ENCODE measurements at places on chromosomes 4 and X.

- DNase-seq, result no peak
Measured at GRCh38 chrX:17375637-17376430, 834 bp downstream of the NHS start.

GRCh38 chrX:54213603-54214002 is 30.5 kb upstream of the FAM120C start:
- DNase-seq, result no peak

GRCh38 chr4:169744601-169745000 is 13.1 kb downstream of the HPF1 start:
- DNase-seq, result no peak

GRCh38 chr4:98688411-98689290 is 30.2 kb upstream of the TSPAN5 start:
- peak; percentile 12 for DNase-seq

- no peak for DNase-seq
Measured at GRCh38 chr4:155632310-155632840, 34.3 kb upstream of the GUCY1A1 start.

- DNase-seq, result no peak
Measured at GRCh38 chrX:72308566-72309296, 3.0 kb upstream of the CITED1 start.

DNA sequence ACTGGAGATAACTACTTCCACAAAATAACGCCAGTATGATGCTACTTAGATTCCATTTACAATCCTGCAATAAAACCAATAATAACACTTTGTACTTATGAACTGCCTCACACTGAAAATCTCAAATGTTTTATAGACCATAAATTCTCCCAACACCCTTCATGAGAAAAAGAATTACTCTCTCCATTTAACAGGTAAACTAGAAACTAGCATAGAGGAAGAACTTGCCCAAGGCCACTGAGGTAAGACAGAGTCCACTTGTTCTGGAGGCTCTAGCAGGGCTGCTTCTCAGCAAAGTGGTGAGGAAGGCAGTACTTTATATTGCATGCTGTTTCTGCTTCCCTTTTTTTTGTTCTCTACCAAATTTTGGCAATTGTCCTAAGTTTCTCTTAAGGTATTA is 11.5 kb upstream of the BMP3 start:
- DNase-seq, result no peak

DNA sequence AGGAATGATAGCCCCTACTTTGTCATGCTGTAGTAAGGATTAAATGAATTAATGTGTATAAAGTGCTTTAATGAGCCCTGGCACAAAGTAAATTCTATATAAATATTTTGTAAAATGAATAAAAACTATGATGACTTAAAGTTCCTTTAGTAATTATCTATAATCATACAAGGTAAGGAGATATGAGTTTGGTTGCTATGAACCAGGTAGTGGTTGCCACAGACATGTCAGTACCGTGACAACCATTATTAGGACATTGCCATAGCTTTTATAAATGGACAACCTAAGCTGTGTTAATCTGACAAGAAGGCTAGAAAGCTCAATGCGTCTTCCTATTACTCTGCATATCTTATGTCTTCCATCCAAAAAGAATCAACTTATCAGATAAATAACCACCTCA is at the start of gene ARL13A:
TSS of gene ARL13A (plus strand) at position 301 of the 400 bp plus-strand sequence. CDS start 3,982 bp downstream, outside the sequence.
- DNase-seq, result no peak

Measured in 8988T (cell line).